ENCODE measurements at places on chromosomes 16 and 17. TPM values are rescaled to one million over a fixed set of nuclear protein-coding genes. Genes with fewer than 3 reads are reported as not detected.

The XAF1 gene
- total RNA-seq, result 9.4 TPM

GRCh38 chr17:67074781-67075180 is 30.4 kb downstream of the CACNG1 start:
- no peaks in the 10 kb centered on the region for H3K27me3 ChIP-seq
- peaks cover 12% of the 10 kb centered on the region for H3K36me3 ChIP-seq
- DNase-seq, result no peak
- H3K4me3 ChIP-seq, result no peak overlapping the region

The CA7 gene
- total RNA-seq, result not detected

GRCh38 chr17:2090804-2091534 is 36.1 kb downstream of the HIC1 start:
- no peaks in the 10 kb centered on the region for H3K27me3 ChIP-seq
- H3K4me1 ChIP-seq, result peaks cover 73% of the 10 kb centered on the region
- H3K4me3 ChIP-seq, result no peak overlapping the region
- DNase-seq, result no peak

The TMEM235 gene
- not detected for total RNA-seq

- H3K4me1 ChIP-seq, result peaks cover 21% of the 10 kb centered on the region
- no peak overlapping the region for H3K4me3 ChIP-seq
- no peaks in the 10 kb centered on the region for H3K36me3 ChIP-seq
- no peak for DNase-seq
Observed at GRCh38 chr17:81534157-81535006, 6.2 kb downstream of the FSCN2 start.

DNA sequence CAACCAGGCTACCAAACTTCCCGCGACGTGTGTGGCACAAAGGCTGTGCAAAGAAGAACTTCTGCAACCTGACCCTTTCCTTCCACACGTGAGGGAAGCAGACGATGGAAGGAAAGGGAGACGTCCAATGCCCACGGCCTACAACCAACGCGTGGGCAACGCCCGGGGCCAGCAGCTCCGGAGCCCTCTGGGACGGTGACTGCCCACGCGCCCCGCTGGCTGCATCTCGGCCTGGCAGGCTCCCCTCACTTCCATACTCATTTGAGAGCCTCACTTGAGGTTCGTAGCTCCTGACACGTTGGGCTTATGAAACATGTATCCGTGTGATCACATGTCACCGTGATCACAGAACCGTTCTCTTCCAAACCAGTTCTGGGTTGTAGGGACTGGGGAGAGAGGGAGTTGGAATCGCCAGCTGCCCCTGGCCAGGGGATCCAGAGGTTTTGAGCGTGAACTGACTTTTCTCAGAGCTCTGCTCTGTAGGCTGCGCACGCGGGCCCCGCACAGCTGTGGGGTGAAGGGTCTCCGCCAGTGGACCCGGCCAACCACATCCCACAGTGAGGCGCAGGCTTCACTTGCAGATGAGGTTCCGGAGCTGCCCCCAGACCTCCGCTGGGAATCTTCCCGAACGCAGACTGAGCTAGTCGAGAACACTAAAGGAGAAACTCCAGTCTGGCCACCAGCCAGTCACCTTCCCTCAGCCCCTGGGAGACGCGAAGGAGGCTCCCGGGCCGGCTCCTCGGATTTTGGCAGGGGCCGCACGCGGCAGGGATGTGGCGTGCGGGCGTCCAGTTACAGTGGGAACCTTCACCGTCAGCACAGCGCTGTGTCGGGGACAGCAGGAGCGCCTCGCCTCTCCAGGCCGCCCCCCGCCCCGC is 1.0 kb downstream of the LMF1 start:
- peak overlapping the region; percentile 83 for H3K27ac ChIP-seq
- H3K36me3 ChIP-seq, result peaks cover 8% of the 10 kb centered on the region
- peaks cover 22% of the 10 kb centered on the region for H3K4me1 ChIP-seq
- DNase-seq, result no peak
- H3K27me3 ChIP-seq, result no peaks in the 10 kb centered on the region

- H3K36me3 ChIP-seq, result peaks cover 63% of the 10 kb centered on the region
- H3K4me1 ChIP-seq, result no peaks in the 10 kb centered on the region
- no peak overlapping the region for H3K4me3 ChIP-seq
- H3K27me3 ChIP-seq, result no peaks in the 10 kb centered on the region
- no peak overlapping the region for H3K27ac ChIP-seq
Observed at GRCh38 chr16:56363781-56364565, 61.4 kb downstream of the AMFR start.

GRCh38 chr16:23979441-23979840 is 143.7 kb downstream of the PRKCB start:
- H3K4me3 ChIP-seq, result no peak overlapping the region
- no peak for DNase-seq
- no peaks in the 10 kb centered on the region for H3K4me1 ChIP-seq
- no peaks in the 10 kb centered on the region for H3K36me3 ChIP-seq
- H3K27ac ChIP-seq, result no peak overlapping the region

The PRAC2 gene
- total RNA-seq, result not detected

GRCh38 chr16:85878875-85879274 is 20.1 kb upstream of the IRF8 start:
- DNase-seq, result no peak
- no peak overlapping the region for H3K27ac ChIP-seq
- no peak overlapping the region for H3K4me3 ChIP-seq
- H3K36me3 ChIP-seq, result no peaks in the 10 kb centered on the region

The SOCS1 gene
- total RNA-seq, result 5.5 TPM

- H3K27ac ChIP-seq, result no peak overlapping the region
- no peak overlapping the region for H3K4me3 ChIP-seq
- DNase-seq, result no peak
- H3K4me1 ChIP-seq, result no peaks in the 10 kb centered on the region
Observed at GRCh38 chr17:37148156-37148555, 199.4 kb downstream of the AATF start.

GRCh38 chr17:41891135-41892020 is 26.2 kb upstream of the KLHL11 start:
- no peaks in the 10 kb centered on the region for H3K27me3 ChIP-seq
- no peak overlapping the region for H3K27ac ChIP-seq
- no peak overlapping the region for H3K4me3 ChIP-seq
- H3K4me1 ChIP-seq, result no peaks in the 10 kb centered on the region

The FA2H gene
- total RNA-seq, result 0.35 TPM

- H3K4me3 ChIP-seq, result no peak overlapping the region
- no peaks in the 10 kb centered on the region for H3K4me1 ChIP-seq
- no peaks in the 10 kb centered on the region for H3K36me3 ChIP-seq
- DNase-seq, result peak; percentile 50
- no peaks in the 10 kb centered on the region for H3K27me3 ChIP-seq
- H3K27ac ChIP-seq, result no peak overlapping the region
Observed at GRCh38 chr16:55703003-55704001, 47.5 kb downstream of the SLC6A2 start.

- H3K27me3 ChIP-seq, result no peaks in the 10 kb centered on the region
- no peak for DNase-seq
- peaks cover 38% of the 10 kb centered on the region for H3K36me3 ChIP-seq
- H3K4me1 ChIP-seq, result no peaks in the 10 kb centered on the region
Observed at GRCh38 chr17:41687828-41688640, 651 bp upstream of the EIF1 start.

- no peaks in the 10 kb centered on the region for H3K4me1 ChIP-seq
- H3K36me3 ChIP-seq, result no peaks in the 10 kb centered on the region
- DNase-seq, result no peak
- H3K27me3 ChIP-seq, result no peaks in the 10 kb centered on the region
- H3K4me3 ChIP-seq, result no peak overlapping the region
Observed at GRCh38 chr17:45821147-45821546, 23.5 kb upstream of the SPPL2C start.

DNA sequence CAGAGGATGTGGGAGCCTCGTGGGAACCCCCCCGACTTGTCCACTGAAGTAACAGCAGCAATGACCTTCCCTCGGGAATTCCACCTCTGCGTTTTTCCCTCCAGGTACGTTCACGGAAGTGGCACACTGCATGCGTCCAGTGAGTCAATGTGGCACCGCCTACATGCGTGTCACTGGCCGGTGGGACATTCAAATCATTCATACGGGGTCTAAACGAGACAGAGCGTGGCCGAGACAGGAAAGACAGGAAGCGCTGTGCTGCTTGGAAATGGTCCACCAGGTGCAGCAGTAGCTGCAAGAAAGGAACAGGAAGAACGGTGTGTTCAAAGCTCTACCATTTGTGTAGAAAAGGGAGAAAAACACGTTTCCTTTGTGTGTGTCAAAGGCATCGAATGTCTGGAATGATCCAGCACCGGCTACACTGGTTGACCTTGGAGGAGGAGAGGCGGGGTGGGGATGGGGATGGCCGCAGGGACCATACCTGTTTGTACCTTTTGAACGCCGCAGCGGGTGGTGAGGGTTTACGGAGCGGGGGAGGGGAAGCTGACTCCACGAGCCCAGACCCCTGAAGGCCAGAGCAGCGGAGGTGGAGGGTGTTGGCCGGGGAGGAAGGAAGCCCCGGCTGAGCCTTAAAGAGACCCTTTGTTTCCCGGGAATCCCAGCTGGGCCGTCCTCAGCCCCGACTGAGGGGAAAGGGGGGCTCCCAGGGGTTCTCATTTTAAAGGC is 1.7 kb upstream of the PGAP6 start:
- H3K36me3 ChIP-seq, result no peaks in the 10 kb centered on the region
- no peaks in the 10 kb centered on the region for H3K4me1 ChIP-seq
- no peak overlapping the region for H3K4me3 ChIP-seq
- peak overlapping the region; percentile 11 for H3K27ac ChIP-seq
- no peaks in the 10 kb centered on the region for H3K27me3 ChIP-seq

- no peaks in the 10 kb centered on the region for H3K36me3 ChIP-seq
- no peak overlapping the region for H3K27ac ChIP-seq
- H3K4me3 ChIP-seq, result no peak overlapping the region
- peaks cover 3% of the 10 kb centered on the region for H3K4me1 ChIP-seq
Observed at GRCh38 chr17:72984145-72984925, 108.2 kb downstream of the SLC39A11 start.

DNA sequence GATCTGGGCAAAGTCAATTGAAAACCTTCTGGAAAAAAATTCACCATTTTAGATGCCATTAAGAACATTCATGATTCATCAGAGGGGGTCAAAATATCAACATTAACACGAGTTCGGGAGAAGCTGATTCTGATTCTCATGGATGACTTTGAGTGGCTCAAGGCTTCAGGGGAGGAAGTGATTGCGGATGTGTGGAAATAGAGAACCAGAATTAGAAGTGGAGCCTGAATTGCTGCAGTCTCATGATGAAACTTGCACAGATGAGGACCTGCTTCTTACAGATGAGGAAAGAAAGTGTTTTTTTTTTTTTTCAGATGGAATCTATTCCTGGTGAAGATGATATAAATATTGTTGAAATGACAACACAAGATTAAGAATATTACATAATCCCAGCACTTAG is 12.9 kb downstream of the ITGAX start:
- no peaks in the 10 kb centered on the region for H3K27me3 ChIP-seq
- H3K27ac ChIP-seq, result no peak overlapping the region
- H3K36me3 ChIP-seq, result no peaks in the 10 kb centered on the region
- no peak overlapping the region for H3K4me3 ChIP-seq
- no peaks in the 10 kb centered on the region for H3K4me1 ChIP-seq

DNA sequence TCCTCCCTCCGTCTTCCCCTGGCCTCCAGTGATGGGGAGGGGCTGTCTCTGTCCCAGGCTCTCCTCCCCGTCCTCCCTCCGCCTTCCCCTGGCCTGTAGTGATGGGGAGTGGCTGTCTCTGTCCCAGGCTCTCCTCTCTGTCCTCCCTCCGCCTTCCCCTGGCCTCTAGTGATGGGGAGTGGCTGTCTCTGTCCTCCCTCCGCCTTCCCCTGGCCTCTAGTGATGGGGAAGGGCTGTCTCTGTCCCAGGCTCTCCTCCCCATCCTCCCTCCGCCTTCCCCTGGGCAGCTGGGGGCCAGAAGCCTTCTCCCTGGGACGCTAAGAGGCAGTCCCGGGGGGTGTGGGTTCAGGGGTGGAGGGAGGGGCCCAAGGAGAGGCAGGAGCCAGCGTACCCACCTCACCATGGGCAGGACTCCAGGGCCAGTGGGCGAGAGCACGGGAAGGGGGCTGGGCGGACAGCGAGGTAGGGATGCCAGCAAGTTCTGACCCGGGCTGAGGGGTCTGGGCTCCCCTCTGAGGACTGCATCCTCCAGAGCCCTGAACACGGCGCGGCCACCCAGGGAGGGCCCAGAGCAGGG is 14.8 kb downstream of the UTS2R start:
- no peak overlapping the region for H3K4me3 ChIP-seq
- no peaks in the 10 kb centered on the region for H3K27me3 ChIP-seq
- no peak overlapping the region for H3K27ac ChIP-seq
- H3K36me3 ChIP-seq, result no peaks in the 10 kb centered on the region

The CNTROB gene
- 8.3 TPM for total RNA-seq

- peaks cover 41% of the 10 kb centered on the region for H3K4me1 ChIP-seq
- no peaks in the 10 kb centered on the region for H3K27me3 ChIP-seq
- DNase-seq, result no peak
- H3K27ac ChIP-seq, result peak overlapping the region; percentile 75
- H3K4me3 ChIP-seq, result peak overlapping the region; percentile 95
Observed at GRCh38 chr17:75516619-75517296, 430 bp downstream of the TSEN54 start.

The ZFP3 gene
- 7.4 TPM for total RNA-seq

The ADAMTS18 gene
- total RNA-seq, result not detected

The MEFV gene
- 2.2 TPM for total RNA-seq

- H3K36me3 ChIP-seq, result peaks cover 12% of the 10 kb centered on the region
- peak within 1 kb of the TSS; percentile 96 for H3K4me3 ChIP-seq
- DNase-seq, result peak; percentile 85
- H3K27me3 ChIP-seq, result peaks cover 9% of the 10 kb centered on the region
Observed at GRCh38 chr16:1983544-1984346, at the start of gene GFER. TSS of gene GFER (plus strand) at chr16:1984193. CDS start at chr16:1984219, 26 bp downstream.

The MYL11 gene
- total RNA-seq, result not detected

DNA sequence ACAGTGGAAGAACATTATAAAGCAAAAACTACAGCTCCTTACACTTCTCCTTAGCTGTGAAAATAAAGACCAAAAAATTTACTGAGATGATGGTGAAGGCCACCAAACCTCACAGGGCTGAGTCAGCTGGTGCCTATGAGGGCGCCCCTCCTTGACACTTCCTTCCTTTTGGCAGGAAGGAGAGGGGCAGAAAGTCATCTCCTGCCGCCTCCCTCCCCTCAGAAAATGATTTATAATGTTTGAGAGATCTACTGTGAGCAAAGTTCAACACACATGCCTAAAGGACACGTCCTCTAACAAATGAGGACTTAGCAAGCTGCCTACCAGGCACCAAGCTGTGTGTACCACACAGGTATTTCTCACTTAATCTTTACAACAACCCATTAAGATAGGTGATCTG is 245.7 kb downstream of the PRKCA start:
- H3K27ac ChIP-seq, result no peak overlapping the region
- H3K36me3 ChIP-seq, result no peaks in the 10 kb centered on the region
- DNase-seq, result no peak
- no peaks in the 10 kb centered on the region for H3K4me1 ChIP-seq
- no peaks in the 10 kb centered on the region for H3K27me3 ChIP-seq

GRCh38 chr16:84423416-84423837 is 55.1 kb downstream of the ATP2C2 start:
- H3K4me1 ChIP-seq, result no peaks in the 10 kb centered on the region
- H3K27me3 ChIP-seq, result no peaks in the 10 kb centered on the region
- H3K4me3 ChIP-seq, result no peak overlapping the region
- no peak overlapping the region for H3K27ac ChIP-seq

GRCh38 chr17:76570877-76571471 is 14.7 kb downstream of the ST6GALNAC2 start:
- H3K27ac ChIP-seq, result no peak overlapping the region
- H3K27me3 ChIP-seq, result no peaks in the 10 kb centered on the region
- no peak for DNase-seq
- no peak overlapping the region for H3K4me3 ChIP-seq
- peaks cover 30% of the 10 kb centered on the region for H3K4me1 ChIP-seq
- H3K36me3 ChIP-seq, result peaks cover 4% of the 10 kb centered on the region

GRCh38 chr17:74578979-74579378 is 11.7 kb upstream of the CD300H start:
- H3K4me1 ChIP-seq, result no peaks in the 10 kb centered on the region
- no peak for DNase-seq
- H3K36me3 ChIP-seq, result no peaks in the 10 kb centered on the region
- H3K4me3 ChIP-seq, result no peak overlapping the region
